ENCODE measurements at places on chromosomes 1 and 21.

- DNase-seq: no peak
Observed at GRCh38 chr21:27475363-27475955, 508.6 kb upstream of the ADAMTS5 start.

GRCh38 chr1:20358761-20359263 is 68.1 kb downstream of the VWA5B1 start:
- DNase-seq: no peak

DNA sequence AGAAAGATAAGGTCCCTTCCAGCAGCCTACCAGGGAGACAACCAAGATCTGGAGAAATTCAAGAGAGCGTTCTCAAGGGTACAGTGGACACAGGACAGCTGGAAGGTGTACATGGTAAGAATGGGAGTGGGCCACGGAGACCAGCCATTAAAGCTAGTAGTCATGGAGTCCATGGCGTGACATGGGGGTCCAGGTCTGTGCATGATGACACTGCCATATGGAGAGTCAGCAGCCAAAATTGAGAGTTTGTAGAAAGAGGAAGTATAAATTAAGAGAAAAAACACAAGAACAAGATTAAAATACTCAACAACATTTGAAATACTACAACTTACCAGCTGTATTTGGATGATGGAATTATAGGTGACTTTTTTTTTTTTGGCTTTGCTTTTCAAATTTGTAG is 7.9 kb upstream of the LORICRIN start:
- no peak for DNase-seq

GRCh38 chr1:63537940-63538339 is 14.6 kb downstream of the EFCAB7 start:
- no peak for DNase-seq

- DNase-seq: peak; percentile 26
Observed at GRCh38 chr21:38352536-38353219, 95.9 kb downstream of the KCNJ15 start.

DNA sequence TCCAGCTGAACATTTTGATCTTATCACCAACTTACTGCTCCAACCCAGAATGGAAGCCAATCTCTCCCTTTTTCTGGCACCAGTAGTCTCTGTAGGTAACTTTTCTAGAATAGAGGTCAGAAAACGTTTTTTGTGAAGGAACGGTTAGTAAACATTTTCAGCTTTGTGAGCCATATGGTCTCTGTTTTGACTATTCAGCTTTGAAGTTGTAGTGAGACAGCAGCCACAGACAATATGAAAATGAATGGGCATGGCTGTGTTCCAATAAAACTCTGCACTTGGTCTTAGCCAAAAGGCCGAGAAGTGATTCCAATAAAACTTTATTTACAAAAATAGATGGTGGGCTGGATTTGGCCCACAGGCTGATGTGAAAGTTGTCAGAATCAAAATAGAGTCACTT is 28.9 kb downstream of the MAP10 start:
- DNase-seq: no peak

GRCh38 chr1:17423781-17424245 is 15.7 kb downstream of the RCC2 start:
- no peak for DNase-seq

- no peak for DNase-seq
Observed at GRCh38 chr1:32538887-32539583, at the start of gene ZBTB8A. ZBTB8A (plus strand) TSS chr1:32539427; CDS start chr1:32592932, 53,505 bp downstream.

- no peak for DNase-seq
Observed at GRCh38 chr1:210072129-210072528, 134.1 kb downstream of the SYT14 start.
